Amniotic epithelial cell (primary cell): ENCODE measurements at places on chromosomes 1 and 21.
A peak's percentile ranks its signal among the peaks of the same experiment; 100 is the strongest.

- no peak for DNase-seq
These were observed 3.1 kb downstream of the ACKR1 start for GRCh38 chr1:159207774-159208173.

GRCh38 chr1:64685217-64685616 is 59.7 kb upstream of the RAVER2 start:
- DNase-seq = no peak

- no peak for DNase-seq
These were observed 5.8 kb downstream of the SERINC2 start for GRCh38 chr1:31418626-31419323.

GRCh38 chr21:37758982-37759381 is 157.3 kb downstream of the KCNJ6 start:
- DNase-seq = peak; percentile 54

- peak; percentile 91 for DNase-seq
These were observed 140.2 kb upstream of the RUNX1 start for GRCh38 chr21:35189077-35189863.

- DNase-seq = no peak
These were observed 51.1 kb downstream of the GLIS1 start for GRCh38 chr1:53687901-53688300.

- no peak for DNase-seq
These were observed 32.4 kb downstream of the DNM3 start for GRCh38 chr1:171873664-171874063.

GRCh38 chr1:51792864-51793263 is 85.7 kb downstream of the NRDC start:
- peak; percentile 96 for DNase-seq

DNA sequence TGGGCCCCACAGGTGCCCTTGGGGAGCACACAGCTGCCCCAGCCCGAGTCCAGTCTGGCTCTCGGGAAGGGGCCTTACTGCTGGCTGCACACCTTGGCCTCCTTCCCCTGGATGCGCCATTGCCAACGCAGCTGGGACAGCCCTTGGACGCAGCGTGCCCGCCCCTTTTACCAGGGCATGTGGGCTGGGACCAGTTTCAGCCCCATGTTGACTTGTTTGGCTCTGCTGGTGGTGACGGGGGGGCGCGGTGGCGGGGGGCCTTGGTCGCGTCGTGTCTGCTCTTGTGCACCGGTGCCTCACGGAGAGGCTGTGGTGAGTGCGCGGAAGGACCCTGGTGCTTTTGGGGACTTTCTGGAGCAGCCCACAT is 19.6 kb downstream of the SKI start:
- no peak for DNase-seq

- no peak for DNase-seq
These were observed 3.5 kb upstream of the RNF220 start for GRCh38 chr1:44401256-44402228.

- peak; percentile 15 for DNase-seq
These were observed 37.2 kb downstream of the TTLL7 start for GRCh38 chr1:83961571-83962295.

GRCh38 chr1:226722901-226723656 is 16.0 kb downstream of the ITPKB start:
- DNase-seq = no peak

- no peak for DNase-seq
These were observed 36.0 kb upstream of the SLC35F3 start for GRCh38 chr1:233868461-233868860.

GRCh38 chr1:232598133-232598532 is 31.8 kb downstream of the SIPA1L2 start:
- DNase-seq = no peak

- DNase-seq = peak; percentile 16
These were observed 78.2 kb downstream of the NFIA start for GRCh38 chr1:61160526-61160925.

GRCh38 chr21:36990508-36991205 is 15.8 kb upstream of the RIPPLY3 start:
- no peak for DNase-seq

DNA sequence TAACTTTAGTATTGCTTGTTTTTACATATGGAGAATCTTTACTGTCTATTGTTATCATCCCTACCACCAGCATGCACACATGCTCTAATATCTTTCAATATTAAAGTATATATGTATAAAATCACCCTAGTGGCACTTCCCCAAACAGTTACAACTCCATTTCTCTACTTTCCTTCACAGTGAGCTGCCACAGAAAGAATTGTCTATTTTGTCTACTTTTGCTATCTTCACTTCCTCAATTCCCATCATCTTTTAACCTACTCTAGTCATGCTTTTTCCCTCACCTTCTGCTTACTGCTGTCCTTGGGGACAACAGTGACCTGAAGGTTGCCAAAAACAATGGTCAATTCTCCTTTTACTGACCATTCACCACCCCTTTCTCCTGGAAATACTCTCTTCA is 59.2 kb downstream of the VCAM1 start:
- no peak for DNase-seq

DNA sequence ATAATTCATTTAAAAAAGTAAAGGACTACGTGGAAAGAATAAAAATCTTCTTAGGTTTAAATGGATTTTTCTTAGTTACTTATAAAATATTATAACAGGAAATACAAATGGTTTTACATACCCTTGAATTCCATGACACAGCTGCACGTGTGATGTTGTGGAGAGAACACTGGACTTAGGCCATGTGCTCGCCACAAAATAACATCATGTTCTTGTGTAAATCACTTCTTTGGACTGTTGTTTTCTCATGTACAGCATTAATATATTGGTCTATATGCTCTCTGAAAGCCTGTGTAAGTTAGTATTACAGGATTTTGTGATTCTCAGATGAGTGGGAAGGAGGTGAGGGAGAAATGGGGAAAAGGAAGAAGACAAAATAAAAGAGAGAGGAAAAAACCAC is 228.2 kb downstream of the DNM3 start:
- peak; percentile 88 for DNase-seq

GRCh38 chr1:10540277-10541005 is 65.7 kb downstream of the PEX14 start:
- DNase-seq = no peak

GRCh38 chr1:8567146-8567545 is 249.2 kb downstream of the SLC45A1 start:
- peak; percentile 90 for DNase-seq

- DNase-seq = no peak
These were observed 5.7 kb downstream of the RSPO1 start for GRCh38 chr1:37629008-37629407.

DNA sequence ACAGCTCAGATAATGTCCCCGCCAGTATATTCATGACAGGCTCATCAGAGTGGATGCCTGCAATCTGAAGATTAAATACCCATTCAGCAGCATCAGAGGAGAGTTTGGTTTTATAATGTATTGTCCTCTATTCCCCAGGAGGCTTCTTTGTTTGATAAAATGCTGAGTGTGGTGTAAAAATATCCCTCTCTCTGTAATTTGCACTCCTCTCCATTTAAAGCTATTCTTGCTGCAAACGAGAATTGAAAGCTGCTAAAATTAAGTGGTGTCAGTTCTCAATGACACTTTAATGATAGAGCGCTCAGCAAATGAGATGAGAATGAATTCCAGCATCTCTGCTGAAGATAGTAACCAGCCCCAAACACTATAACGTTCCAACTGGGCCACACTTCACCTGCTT is 205.7 kb upstream of the RRP15 start:
- no peak for DNase-seq

GRCh38 chr1:82299056-82299455 is 498.3 kb downstream of the ADGRL2 start:
- no peak for DNase-seq

DNA sequence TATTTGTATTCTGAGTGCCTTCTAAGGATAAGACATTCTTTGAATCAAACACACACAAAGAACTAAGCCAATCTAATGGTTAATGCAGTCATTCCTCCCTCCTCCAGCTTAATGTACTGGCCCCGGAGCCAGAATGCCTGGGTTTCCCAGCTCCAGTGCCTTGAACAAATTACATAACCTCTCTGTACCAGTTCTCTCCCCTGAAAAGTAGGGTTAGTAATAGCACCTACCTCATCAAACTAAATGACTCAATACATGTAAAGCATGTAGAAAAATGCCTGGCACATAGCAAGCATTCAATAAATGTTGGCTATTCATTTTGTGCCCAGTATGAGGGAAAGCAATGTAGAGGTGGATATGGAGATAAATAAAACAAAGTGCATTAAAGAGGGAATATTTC is 14.0 kb downstream of the C1orf52 start:
- peak; percentile 54 for DNase-seq

- no peak for DNase-seq
These were observed 27.9 kb upstream of the MYOC start for GRCh38 chr1:171680339-171680738.

GRCh38 chr1:168691541-168691940 is 37.5 kb downstream of the DPT start:
- no peak for DNase-seq
